AG04449 (cell line): ENCODE measurements at places on chromosomes 6 and 20.

DNA sequence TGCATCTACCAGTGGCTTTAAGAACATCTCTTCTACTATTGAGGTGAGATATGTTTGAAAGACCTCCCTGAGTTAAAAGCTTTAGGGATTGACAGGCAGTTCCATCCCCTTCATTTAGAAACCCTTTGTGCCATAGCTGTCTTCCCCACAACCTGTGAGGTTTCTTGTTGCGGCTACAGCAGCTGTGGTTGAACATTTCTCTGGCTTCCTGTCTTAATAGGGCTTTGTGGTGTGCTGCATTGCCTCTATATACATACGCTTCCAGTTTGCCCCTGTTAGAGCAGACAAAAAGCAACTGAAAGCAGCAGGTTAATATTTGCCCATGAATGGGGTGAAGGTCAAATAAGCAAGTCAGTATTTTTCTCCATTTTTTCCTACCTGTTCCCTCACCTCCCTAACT lies 210.2 kb downstream of the TMEM200A start:
- DNase-seq: no peak

- no peak for DNase-seq
These were observed 36.5 kb upstream of the PHACTR3 start for GRCh38 chr20:59567585-59568508.

GRCh38 chr6:39428152-39428551 lies 105.7 kb upstream of the KCNK16 start:
- no peak for DNase-seq

GRCh38 chr20:5168651-5169396 lies 42.0 kb downstream of the CDS2 start:
- DNase-seq: no peak

GRCh38 chr20:1576641-1577040 lies 19.1 kb upstream of the SIRPD start:
- DNase-seq: no peak

- DNase-seq: no peak
These were observed 492 bp upstream of the RNF39 start for GRCh38 chr6:30075790-30076732.

GRCh38 chr6:43748765-43749164 lies 21.2 kb upstream of the VEGFA start:
- no peak for DNase-seq

DNA sequence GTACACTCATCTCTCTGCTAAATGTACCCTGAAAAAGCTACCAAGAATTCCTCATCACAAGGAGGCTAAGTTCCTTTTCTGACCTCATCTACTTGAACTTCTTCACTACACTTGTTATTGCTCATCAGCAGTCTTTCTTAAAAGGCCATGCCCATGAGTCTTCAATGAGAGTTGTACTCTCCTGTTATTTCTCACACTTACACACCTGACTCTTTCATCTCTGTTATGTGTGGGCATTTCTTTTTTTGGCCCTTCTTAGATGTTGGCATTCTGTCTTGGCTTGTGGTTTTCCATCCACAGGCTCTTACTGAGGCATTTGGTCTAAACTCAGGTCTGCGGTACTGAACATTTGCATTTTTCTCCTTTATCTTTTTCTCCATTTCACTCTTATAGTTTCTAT lies 10.7 kb upstream of the SLC17A1 start:
- no peak for DNase-seq

DNA sequence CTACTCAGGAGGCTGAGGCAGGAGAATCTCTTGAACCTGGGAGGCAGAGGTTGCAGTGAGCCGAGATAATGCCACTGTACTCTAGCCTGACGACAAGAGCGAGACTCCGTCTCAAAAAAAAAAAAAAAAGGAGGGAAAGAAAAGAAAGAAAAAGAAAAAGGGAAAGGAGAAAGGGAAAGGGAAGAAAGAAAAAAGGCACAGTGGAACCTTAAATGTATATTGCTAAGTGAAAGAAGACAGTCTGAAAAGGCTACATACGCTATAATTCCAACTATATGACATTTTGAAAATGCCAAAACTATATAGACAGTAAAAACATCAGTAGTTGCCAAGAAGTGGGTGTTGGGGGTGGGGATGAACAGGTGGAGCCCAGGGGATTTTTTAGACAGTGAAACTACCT lies 16.2 kb downstream of the PPIL4 start:
- no peak for DNase-seq

DNA sequence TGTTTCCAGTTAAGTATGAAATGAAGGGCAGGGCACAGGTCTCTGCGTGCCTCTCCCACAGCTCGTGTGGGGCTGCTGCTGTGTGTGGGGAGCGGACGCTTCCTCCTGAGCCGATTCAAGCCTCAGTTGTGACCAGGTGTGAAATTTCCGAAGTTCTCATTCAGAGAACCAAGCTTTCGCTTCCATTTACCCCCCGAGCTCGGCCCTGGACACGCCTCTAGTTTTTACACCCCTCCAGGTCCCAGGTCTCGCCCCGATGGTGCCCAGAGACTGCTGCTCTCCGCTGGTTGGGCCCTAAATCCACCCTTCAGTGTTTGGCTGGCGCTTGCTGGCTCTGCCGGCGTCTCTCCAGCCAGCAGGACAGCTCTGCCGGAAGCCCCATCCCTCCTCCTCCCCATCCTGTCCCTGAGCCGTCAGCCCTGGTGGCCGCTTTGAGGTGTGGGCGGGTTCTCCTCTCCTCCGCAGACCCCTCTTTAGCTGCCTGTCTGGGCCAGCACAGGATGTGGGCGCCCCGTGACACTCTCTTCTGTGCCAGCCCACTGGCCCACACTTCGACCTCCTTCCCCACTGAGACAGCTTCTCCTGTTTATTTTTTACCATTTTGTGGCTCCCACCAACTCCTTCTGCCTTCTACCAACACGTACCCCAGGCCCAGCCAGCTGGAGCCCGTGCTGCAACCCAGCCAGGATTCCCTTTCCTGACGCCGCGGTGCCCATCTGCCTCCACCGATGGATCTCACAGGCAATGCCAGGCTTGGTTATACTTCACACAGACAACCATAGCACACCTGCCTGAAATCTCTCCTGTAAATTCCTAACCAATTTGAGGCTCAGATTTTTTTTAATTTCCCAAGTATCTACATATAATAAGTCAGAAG lies 142.8 kb downstream of the DLL1 start:
- DNase-seq: no peak

GRCh38 chr20:60559462-60559861 lies 601.2 kb downstream of the CDH26 start:
- no peak for DNase-seq

DNA sequence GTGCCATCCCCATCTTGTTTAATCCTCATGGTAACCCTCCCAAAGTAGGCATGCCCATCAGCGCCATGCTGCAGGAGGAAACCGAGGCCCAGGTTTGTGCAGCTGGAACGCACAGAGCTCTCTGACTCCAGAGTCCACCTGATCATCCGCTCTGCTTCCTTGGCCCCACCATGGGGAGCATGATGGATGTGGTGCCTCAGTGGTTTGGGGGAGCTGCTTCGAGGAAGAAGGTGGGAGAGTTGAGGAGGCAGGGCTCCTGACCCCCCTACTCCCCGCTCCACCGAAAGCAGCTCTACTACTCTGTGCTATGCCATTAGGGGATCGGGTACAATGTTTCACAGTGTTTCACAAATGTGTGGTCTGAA lies 52.2 kb downstream of the TGM2 start:
- no peak for DNase-seq

- peak; percentile 7 for DNase-seq
These were observed 89.3 kb upstream of the JAG1 start for GRCh38 chr20:10763112-10763511.

GRCh38 chr6:43773050-43773979 lies 3.3 kb downstream of the VEGFA start:
- DNase-seq: no peak

DNA sequence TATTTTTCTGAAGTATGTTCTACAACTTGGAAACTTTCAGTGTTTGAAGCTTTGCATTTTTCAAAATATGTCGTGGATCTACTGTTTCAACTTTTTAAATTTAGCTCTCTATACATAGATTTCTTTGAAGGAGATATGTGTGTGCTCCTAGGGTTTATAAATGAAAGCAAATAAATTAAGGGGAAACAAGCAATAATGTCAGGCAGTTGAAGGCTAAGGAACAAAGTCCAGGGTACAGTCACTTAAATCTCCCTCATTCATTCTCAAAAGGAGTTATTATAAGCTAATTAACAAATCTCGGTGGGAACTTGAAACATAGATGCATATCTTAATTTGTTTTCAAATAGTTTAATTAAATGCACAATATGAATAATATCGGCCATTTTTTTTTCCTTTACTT lies 79.4 kb downstream of the SAMD5 start:
- DNase-seq: no peak

GRCh38 chr6:157271911-157272310 lies 51.4 kb downstream of the TMEM242 start:
- DNase-seq: no peak

DNA sequence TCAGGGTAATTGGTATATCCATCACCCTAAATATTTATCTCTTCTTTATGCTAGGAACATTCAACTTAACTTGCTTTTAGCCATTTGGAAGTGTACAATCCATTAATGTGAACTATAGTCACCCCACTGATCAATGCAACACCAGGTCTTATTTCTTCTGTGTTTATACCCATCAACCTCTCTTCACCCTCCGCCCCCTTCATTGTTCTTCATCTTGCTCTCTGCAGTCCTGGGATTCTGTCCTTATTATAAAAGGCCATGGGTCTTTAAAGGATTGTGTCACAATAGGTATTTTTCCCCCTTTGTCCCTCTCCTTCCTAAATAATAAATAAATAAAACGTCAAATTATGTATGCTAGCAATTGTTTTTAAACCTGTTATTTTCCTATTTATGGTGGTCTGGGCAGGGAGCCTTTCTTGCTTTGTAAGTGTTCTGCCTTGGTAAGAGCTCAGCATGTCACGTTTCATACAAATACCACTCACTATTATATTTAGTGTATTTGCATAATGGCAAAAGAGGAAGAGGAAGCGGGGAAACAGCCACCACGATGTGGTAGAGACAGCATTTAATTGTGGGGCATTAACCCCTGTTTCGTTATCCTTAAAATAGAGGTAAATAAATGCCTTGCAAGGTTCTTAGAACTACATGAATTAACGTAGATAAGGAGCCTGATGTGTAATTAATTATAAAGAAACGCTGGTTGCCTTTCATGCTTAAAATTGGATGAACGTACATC lies 1.9 kb downstream of the ABRACL start:
- no peak for DNase-seq

- DNase-seq: no peak
These were observed 1.4 kb upstream of the PCMTD2 start for GRCh38 chr20:64254156-64254555.
